Dermis blood vessel endothelial cell (primary cell): ENCODE measurements at places on chromosomes 5 and 9.

GRCh38 chr9:127503947-127504886 lies 52.9 kb downstream of the LRSAM1 start:
- peak; percentile 95 for DNase-seq

GRCh38 chr9:20364959-20365358 lies 257.3 kb downstream of the MLLT3 start:
- DNase-seq: peak; percentile 22

DNA sequence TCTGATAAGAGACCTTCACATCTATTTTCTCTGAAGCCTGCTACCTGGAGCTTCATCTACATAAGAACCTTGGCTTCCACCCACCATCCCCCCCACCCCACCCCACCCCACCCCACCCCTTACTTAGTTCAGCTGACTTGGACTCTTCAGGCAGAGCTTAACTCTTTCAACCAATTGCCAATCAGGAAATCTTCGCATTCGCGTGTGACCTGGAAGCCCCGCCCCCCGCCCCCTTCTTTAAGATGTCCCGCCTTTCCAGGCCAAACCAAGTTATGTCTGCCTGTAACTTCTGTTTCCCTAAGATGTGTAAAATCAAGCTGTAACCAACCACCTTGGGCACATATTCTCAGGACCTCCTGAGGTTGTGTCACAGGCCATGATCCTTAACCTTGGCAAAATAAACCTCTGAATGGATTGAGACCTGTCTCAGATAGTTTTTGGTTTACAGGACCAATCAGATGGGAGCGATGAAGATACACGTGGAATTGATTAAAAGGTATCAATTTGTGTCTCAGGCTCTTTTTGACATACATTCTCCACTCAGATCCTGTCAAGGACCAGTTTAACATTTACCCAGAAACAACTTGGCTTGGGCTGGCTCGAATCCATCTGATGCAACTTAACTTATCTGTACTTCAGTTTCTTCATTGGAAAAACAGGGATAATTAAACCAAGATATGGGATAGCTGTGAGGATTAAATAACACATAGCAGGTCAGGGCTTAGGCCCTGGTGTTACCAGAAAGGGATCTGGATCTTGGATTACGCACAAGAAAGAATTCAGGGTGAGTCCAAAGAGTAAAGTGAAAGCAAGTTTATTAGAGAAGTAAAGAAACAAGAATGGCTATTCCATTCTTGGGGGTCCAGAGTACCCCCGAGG lies 43.6 kb downstream of the GALNT12 start:
- DNase-seq: no peak

DNA sequence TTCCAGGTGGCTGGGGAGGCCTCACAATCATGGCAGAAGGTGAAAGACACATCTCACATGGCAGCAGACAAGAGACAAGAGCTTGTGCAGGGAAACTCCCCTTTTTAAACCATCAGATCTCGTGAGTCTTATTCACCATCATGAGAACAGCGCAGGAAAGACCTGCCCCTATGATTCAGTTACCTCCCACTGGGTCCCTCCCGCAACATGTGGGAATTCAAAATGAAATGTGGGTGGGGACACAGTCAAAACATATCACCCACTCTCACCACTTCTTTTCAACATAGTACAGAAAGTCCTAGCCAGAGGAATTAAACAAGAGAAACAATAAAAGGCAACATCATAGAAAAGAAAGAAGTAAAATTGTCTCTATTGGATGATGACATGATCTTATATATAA lies 223.4 kb upstream of the SLC24A2 start:
- no peak for DNase-seq

GRCh38 chr5:118703241-118703640 lies 285.1 kb downstream of the DTWD2 start:
- DNase-seq: no peak

GRCh38 chr5:74685979-74686631 lies 1.1 kb downstream of the HEXB start:
- no peak for DNase-seq

DNA sequence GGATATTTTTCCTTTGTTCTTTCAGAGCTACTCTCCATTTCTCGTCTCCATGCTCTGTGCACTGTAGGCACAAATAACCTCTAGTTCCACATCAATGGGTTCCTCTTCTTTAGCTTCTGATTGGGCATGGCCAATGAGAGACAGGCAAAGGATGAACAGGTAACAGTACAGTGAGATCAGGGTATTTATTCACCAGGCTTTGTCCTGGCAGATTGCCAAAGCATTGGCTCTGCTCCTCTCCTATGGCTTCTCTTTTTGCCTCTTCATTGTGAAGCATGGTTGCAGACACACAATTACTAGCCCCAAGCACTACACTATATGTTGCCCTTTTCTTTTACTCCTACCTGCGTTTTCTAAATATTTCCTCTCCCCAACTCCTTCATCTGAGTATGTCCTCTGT lies 215.1 kb upstream of the ARRDC3 start:
- no peak for DNase-seq

- DNase-seq: no peak
Measured at GRCh38 chr5:109611505-109611904, 78.2 kb upstream of the MAN2A1 start.

DNA sequence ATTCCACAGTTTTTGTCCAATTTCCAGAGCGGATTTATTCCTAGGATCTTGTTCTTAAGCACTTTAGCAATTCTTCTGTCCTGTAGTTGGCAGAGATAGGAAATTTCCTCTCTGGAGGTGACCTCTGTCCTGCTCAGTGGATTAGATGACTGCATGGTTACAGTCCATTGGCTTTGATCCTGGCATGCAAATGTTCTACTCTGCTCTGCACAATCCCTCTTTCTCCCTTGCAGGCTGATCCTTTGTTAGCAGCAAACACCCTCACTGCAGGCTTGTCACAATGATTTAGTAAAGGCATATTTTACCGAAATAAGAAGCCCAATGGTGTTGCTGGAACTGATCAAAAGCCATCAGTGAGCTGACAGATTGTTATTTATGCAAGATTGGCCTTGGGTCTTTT lies 243.8 kb downstream of the COX7C start:
- no peak for DNase-seq

DNA sequence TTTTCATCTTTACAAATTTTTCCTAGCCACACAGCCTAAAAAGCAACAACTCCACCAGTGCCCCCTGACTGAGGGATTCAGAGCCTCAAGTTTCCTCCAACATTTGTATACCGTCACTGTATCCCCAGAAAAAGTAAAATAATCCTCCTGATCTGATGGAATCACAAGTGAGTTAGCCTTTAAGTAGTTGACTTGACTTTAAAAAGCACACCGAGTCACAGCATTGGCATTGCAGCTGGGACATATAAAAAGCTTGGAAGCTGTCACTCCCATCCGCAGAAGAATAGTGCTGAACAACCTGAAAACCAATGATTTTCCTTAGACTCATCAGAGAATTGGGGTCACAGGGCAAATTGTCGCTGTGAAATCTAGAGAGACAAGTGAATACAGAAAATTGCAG lies 41.6 kb upstream of the FBN2 start:
- DNase-seq: no peak

- no peak for DNase-seq
Measured at GRCh38 chr9:5364294-5365024, 24.8 kb upstream of the RLN1 start.

- no peak for DNase-seq
Measured at GRCh38 chr5:61737964-61738340, 405.9 kb downstream of the ZSWIM6 start.

DNA sequence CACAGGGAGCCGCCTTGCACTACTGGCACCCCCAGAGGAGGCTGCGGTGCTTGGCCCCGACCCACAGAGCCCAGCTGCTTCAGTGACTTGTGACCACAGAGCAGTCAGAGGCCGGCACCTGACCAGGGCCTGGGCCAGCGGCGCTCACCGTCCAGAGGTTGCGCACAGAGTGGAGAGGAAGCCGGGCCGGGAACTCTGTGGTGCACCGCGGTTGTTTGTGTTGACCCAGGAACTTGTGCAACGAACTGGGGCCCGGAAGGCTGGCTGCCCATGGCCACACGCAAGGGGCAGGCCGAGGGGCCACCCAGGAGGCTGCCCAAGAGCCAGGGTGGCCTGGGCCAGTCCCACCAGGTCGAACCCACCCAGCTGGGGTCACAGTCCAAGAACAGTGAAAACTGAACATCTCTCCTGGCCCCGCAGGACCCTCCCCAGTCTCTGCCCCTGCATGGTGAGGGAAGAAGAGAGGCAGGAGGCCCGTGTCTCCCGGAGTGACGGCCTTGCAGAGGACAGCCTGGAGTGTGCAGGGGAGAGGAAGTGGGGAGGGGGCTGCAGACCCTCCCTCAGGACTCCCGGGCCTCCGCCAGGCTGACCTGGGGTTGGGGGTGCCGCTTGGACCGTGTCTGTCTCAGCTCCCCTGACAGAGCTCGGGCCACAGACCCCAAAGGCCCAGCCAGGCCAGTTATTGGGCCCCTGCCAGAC lies 42.8 kb upstream of the EGFL7 start:
- DNase-seq: peak; percentile 35

DNA sequence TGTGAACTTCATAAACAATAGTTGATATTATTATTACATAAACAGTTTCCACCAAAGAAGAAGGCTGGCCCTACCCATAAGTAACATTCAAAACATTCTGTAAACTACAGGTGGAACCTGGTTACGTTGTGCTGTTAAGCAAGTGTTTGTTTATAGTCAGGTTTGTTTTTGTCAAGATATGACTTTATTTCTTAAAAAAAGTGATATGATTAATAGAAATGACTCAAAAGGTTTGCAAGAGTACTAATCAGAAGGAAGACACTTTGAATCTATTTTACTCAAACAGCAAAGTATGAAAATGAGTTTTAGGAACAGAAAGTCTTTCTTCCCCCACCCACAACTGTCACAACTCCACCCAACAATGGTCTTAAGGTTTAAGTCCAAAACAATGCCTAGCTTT lies 220.8 kb downstream of the PLK2 start:
- DNase-seq: no peak

DNA sequence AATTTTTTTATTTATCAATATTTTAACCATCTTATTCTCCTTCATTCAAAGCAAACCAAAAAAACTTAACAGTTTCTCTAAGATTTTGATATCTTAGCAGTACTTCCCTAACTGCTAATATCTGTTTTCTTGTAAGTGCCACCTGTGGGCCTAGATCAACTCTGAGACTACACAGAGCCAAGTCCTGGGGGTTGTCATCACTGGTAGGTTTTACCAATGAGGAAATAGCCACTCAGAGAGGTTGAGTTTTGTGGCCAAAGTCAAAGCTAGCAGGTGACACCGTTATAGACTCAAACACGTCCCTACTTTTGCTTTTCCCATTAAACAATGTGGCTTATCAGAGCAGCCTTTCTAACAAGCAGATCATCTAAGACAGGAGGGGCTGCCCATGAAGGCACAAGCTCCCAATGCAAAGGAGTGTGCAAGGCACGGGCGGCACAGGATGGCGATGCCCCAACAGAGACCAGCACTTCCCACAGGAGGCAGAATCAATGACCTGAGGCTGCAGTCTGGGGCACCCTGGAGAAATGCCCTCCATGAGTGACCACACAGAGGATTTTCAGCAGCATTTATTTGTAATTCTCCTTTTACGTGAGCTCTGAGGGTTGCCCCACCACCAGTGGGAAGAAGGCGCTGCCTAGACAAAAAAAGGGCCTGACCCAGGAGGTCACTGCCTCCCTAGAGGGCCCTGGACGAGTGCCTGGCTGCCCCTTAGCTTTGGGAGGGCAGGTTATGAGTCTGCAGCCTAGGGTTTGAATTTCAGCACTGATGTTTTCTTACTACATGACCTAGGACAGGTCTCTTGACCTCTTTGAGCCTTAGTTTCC lies 7.4 kb downstream of the TBC1D2 start:
- no peak for DNase-seq

- no peak for DNase-seq
Measured at GRCh38 chr5:126348855-126349635, 74.2 kb upstream of the GRAMD2B start.

DNA sequence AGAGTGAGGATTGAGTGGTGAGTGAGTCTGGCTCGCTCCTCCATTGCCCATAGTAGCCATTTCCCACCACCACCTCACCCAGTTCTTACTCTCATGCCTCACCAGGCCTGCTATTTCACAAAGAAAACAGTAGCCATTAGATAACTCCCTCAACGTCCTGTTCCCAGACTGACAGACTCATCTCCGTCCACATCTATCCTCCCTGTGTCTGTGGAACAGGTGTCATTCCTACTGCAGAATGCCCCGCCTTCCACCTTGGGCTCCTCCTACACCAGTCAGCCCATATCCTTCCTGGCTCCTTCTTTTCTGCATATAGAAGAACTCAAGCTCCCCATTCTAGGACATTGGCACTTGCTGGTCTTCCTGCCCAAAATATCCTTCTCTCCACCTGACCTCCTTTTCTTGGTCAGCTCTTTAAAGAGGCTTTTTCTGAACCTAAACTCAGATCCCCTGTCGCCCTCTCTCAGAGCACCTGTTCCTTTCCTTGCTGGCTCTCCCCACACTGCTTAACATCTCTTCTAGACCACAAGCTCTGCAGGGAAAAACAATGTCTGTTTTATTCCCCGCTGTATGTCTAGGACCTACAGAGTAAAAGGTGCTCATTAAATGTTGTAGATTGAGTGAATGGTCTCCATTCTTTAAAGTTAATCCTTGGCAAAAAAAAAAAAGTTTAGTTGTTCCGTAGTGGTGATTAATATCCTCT lies 3.2 kb downstream of the TNFAIP8 start:
- no peak for DNase-seq

DNA sequence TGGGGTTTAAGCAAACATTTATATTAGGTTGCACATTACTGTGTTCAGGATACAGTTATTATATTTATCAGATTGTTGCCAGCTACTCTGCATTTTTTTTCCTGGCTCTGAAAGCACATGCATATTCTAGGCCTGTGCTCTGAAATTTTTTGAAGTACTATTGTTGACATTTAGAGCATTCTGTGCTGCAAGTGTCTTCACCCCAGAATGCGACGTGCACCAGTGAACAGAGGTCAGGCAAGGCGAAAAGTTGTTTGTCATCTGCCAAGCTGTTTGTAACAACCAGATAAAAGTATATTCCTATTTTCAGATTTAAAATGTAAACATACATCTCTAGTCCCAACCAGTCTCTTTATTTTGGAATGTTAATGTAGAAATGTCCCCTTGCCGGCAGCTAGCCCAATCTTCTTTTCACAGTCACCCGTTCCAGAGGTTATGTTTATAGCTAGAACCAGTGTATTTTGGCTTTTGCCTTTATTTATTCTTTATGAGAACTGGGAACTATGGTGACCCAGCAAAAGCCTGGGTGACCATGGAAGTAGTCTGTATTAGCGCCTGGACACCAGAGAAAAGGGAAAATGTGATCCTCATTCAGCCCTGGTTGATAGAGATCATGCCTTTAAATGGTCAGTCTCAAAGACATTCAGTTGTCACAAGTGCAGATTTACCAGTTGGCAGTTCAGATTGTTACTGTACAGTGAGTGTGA lies 84.6 kb downstream of the NDUFAF2 start:
- DNase-seq: no peak

GRCh38 chr9:126851286-126851880 lies 9.1 kb upstream of the ZBTB34 start:
- DNase-seq: no peak

DNA sequence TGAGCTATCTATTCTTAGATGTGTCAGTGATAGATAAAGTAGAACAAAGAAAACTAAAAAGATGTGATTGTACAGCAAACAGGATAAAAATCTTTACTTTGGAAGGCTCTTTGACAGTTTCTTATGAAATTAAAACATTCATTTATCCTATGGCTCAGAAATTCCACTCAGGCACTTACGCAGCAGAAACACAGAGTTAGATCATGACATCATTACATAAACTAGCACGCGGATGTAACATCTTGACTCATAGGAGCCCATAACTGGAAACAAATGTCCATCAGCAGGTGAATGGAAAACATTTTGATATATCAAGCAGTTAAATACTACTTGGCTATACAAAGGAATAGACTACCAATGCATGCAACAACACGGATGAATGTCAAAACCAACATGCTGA lies 45.3 kb downstream of the ICE1 start:
- peak; percentile 19 for DNase-seq
